NCI-H1694 (cell line): ENCODE measurements at places on chromosomes 1 and 21.

GRCh38 chr1:7633506-7634245 lies 137.4 kb upstream of the VAMP3 start:
- DNase-seq = no peak

DNA sequence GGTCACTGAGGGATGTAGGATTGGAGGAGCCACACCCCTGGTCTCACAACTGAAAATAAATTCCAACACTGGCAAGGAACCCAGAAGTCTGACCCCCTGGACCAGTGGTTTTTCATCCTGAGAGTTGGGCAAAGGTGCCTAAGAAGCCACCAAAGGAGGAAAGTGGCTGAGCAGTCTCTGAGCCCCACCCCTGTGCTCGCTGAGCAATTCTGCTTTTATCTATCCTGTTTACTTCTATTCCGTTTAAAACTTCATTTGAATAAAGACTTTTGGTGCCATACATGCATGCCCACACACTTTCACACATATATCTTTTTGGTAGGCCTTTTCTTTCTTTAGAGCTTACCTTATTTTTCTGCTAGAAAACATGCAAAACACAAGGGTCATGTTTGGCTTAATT lies 13.9 kb upstream of the CD53 start:
- DNase-seq = no peak

DNA sequence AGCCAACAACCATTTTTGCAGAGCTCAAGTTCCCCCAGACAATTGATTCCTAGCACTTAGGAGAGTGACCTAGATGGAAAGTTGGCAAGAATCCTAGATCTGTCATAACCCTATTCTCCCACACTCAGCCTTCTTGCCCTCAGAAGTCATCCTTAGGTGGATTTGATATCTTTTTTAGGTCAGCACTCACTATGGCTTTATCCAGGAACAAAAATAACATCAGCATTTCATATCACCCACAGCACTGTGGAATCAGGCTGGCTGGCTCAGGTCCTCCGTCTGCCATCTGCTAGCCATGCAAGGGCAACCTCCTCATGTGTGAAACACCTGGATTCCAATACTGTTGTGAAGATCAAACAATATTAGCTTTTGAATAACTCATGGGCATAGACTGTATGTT lies 6.0 kb downstream of the DPT start:
- DNase-seq = no peak

- no peak for DNase-seq
Measured at GRCh38 chr1:53604291-53604919, 134.6 kb downstream of the GLIS1 start.

GRCh38 chr1:1179346-1179982 lies 5.8 kb downstream of the TTLL10 start:
- DNase-seq = no peak

DNA sequence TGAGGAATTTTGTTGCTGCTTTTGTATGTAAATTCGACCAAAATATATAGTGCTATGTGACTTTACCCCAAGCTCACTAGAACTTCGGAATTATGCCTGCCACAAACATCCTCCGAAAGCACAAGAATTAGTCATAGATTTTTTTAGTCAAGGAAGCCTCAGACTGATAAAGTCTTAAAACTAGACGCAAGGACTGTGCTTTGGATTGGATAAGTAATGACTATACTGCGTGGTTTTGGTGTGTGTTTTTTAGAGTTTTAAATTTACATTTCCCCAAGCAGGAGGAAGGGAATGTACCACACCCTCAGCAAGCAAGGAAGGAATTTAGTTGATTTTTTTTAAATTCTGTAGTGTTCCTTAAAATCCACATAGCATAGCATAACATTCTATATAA lies 10.3 kb downstream of the WLS start:
- no peak for DNase-seq

DNA sequence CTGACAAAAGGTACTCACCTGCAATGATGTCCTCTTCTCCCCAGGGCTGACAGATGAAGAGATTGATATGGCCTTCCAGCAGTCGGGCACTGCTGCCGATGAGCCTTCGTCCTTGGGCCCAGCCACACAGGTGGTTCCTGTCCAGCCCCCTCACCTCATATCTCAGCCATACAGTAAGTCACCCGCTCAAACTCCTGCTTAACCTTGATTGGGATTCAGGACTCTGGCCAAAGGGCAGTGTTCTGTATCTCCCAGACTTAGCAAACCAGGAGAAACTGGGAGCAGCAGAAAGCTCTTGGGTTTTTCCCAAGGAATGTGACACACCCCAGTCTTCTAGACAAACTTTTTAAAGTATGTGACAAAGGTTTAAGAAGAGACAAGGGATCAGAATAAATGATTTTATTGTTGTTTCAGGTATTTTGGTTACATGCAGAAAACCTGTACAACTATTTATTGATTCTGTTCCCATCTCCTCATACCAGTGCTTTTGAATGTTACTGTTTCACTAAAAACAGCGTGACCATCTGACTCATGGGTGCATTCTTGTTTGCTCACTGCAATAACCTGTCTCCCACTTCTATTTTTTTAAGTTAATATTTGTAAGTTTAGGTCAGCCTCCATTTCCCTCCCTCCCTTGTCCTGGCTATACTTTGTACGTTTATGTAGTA lies 124.6 kb downstream of the PEX14 start:
- DNase-seq = no peak

GRCh38 chr1:243621973-243622372 lies 228.1 kb downstream of the AKT3 start:
- no peak for DNase-seq

DNA sequence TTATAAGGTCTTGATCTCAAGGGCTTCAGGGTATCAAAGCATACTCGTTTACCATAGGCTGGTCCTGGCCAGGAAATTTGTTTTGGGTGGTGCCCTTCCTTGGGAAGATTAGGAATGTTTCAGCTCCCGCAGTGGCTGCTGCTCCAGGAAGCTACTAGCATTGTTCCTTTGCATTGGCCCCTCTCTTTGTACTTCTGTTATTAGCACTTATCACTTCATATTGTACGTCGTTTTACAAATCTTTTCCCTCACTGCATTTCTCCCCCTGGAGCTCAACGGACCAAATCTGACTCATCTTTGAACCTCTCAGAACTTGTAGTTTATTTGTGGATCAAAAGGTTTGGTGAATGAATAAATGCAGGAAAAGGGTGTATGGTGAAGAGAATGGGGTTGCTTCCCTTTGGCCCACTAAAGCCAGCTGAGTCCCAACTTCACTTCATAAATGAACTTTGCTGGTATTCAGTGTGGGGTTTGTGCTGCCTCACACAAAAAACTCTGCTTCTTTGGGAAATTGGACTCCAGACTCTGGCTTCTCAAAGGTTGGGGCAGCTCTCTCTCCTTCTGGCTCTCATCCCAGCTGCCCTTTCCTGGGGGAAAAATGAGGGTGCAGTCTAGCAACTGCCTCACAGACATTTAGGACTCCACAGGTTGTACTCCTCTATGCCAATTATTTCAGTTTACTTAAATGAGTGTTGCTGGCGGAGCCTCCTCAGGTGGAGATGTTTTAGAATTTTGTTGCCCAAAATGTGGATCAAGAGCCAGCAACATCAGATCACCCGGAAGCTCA lies 5.9 kb downstream of the GNAT2 start:
- DNase-seq = no peak

GRCh38 chr1:230702934-230703678 lies 10.8 kb downstream of the AGT start:
- DNase-seq = no peak

GRCh38 chr1:55155522-55155921 lies 59.6 kb downstream of the USP24 start:
- no peak for DNase-seq

DNA sequence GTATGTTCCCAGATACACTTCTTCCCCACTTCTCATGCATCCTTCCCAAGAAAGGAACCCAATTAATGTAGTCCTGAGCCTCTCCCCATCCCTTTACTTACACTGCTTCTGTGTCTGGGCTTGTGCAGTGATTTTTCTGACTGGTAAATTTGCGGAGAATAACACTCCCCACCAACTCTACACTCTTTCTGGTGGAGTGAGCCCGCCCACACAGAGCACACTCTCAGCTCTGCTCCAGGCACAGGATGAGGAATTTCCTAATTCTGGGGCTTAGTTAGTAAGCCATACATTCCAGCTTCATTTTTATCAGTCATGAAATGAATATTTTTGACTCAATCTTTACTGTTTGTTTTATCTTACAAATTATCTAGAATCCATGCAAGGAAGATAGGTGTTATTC lies 38.6 kb downstream of the FMO4 start:
- DNase-seq = no peak

- DNase-seq = no peak
Measured at GRCh38 chr1:111361761-111362160, 65.8 kb downstream of the OVGP1 start.

DNA sequence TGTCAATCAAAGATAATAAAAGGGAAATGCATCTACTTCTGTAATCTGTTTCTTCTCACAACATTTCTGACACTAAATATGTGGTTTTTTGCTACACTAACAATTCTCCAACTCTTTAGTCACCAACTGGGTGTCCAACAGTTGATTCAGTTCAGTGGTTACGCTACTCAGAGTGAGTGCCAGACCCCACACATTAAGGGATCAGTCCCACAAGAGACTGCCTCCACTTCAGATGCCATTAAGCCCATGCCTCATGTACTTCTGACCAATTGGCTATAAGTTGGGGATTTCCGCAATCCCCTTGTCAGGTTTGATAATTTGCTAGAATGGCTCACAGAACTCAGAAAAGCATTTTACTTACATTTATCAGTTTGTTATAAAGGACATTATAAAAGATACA lies 28.4 kb downstream of the RNF2 start:
- DNase-seq = no peak

GRCh38 chr1:37634244-37634991 lies at the start of gene RSPO1:
RSPO1 (minus strand) TSS chr1:37634892; CDS start chr1:37629661, 5,231 bp downstream.
- no peak for DNase-seq

GRCh38 chr1:170032531-170033280 lies 41.8 kb downstream of the KIFAP3 start:
- no peak for DNase-seq

DNA sequence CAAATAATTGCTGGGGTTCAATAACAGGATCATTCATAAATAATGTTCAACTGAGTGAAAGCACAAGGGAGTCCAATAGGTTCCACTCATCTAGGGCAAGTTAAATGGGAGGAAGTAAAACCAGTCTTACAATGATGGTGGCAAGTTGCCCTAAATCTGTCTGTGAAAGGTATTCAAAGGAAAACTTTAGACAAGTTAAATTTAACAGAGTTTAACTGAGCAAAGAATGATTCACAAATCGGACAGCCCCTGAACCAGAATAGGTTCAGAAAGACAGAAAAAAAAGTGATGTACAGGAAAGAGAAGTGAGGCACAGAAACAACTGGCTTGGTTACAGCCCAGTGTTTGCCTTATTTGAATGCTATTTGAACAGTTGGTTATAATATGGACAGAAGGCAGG lies 183.5 kb upstream of the ADGRL4 start:
- no peak for DNase-seq

DNA sequence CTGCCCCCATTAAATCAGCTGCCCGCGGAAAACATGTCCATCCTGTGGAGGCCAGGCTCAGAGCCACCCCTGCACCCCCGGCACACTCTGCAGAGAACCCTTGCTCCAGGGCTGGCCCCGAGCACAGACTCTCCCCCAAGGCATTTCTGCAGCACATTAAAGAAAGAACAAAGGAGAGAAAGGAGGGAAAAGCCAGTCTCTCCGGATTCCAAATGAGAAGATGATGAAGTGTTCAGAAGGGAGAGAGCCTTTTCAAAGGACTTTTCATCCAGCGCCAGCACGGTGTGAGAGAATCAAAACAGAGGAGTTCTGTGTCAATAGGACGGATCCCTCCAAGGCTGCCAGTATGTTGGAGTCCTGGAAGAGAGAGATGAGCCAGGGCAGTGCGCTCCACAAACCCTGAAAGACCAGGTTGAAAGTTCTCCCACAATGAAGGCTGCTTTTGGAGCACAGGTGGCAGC lies 498.3 kb downstream of the NPHP4 start:
- no peak for DNase-seq

- no peak for DNase-seq
Measured at GRCh38 chr1:223645903-223646302, 19.6 kb downstream of the CAPN8 start.

DNA sequence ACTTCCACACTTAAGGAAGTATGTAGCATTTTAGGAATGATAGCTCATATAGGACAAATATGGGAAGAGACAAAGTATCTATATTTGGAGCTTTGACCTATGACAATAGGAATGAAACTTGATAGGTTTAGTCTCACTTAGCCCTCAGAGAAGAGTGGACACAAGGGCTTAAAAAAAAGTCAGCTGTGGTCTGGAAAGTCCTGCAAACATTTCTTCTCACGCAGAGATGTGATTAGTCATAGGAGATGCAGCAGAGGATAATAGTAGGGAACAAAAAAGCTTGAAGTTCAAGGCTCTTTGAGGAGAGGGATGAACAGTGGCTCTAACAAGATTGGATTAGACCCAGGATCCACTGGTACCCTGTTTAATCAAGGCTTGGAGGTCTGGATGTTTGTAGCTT lies 14.8 kb upstream of the RNF220 start:
- DNase-seq = no peak

- DNase-seq = no peak
Measured at GRCh38 chr1:65119951-65120350, 28.1 kb upstream of the AK4 start.

- DNase-seq = no peak
Measured at GRCh38 chr1:31708324-31708723, 4.5 kb upstream of the COL16A1 start.
